ENCODE measurements at places on chromosomes 11 and 22.

DNA sequence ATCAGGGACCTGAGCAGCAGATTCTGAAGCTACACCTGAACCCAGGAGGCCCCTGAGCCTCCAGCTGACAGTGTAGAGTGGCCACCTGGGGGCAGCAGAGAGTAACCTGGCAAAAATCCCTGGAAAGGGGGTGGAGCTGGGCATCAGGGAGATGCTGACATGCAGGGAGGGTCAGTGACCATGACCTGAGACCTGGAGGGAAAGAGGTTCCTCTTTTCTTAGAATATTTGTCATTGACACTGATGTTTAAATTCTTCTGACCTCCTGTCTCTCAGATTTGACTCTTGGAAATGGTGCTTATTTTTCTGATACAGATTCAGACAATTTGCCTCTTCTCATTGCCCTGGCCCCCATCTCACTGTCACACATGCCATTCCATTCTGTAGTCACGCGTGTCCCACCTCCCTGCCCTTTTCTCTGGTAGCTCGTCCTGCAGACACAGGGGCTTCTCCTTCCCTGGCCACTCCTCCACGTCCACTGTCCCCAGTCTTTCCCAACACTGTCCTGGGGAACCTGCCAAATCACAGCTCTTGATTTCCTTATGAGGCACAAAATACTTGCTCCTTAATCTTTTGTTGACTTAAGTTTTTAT lies 117.2 kb upstream of the IGLL5 start:
- DNase-seq = peak; percentile 75

GRCh38 chr22:26701323-26701722 lies 43.9 kb downstream of the MIAT start:
- no peak for DNase-seq

GRCh38 chr11:115924744-115925567 lies 420.7 kb upstream of the CADM1 start:
- no peak for DNase-seq

DNA sequence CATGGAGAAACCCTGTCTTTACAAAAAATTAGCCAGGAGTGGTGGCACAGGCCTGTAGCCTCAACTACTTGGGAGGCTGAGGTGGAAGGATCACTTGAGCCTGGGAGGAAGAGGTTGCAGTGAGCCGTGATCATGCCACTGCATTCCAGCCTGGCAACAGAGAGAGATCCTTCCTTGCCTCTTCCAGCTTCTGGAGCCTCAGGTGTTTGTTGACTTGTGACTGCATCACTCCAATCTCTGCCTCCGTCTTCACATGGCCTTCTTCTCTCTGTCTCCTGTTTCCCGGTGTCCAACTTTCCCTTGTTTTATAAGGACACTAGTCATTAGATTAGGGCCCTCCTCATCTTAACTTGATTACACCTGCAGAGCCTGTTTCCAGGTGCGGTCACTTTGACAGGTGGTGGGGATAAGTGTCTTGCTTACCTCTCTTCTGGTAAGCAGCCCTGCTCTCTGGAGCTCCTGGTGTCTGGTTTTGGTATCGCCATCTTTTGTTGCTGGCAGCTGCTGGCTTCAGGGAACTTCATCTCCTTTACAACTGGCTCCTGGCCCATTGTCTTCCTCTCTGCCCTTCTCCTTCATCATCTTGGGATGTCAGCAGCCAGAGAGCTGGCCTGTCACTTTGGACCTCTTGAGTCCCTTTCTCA lies 8.2 kb upstream of the USP2 start:
- no peak for DNase-seq

- DNase-seq = no peak
Measured at GRCh38 chr11:30560206-30561106, 25.7 kb downstream of the MPPED2 start.

DNA sequence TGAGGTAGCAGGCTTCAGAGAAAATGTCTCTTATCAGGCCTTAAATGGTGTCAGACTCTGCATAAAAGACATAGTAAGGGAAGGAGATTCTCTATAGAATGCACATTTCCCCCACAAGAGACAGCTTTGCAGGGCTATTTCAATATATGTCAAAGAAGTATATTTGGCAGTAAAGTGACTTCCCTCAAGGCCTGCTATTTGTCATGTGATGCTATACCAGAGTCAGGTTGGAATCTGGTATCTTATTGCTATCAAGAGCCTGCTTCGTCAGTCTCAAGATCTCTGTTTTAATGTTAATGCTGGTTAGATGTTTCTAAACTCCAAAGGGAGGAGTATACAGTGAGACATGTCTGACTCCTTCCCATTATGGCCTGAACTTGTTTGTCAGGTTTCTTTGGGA lies 40.4 kb upstream of the MTMR2 start:
- DNase-seq = no peak

DNA sequence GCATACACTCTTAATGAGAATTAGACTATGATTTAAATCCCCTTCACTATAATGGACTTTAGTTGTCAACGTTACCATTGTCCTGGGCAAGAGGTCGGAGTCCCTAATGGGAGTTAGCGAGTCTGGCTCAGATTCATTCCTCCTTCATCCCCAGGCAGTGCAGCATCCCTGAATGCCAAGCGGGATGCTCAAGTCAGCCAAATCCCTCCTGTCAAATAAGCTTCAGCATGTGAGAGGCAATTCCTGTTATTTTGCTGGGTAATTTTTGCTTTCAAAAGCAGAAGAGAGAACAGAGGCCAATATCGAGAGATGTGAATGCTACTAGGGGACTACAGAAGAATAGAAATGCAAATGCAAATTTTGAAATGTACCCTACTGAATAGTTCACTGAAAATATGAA lies 186.2 kb downstream of the OPCML start:
- DNase-seq = no peak

- no peak for DNase-seq
Measured at GRCh38 chr11:62546929-62547625, 471 bp upstream of the AHNAK start.

DNA sequence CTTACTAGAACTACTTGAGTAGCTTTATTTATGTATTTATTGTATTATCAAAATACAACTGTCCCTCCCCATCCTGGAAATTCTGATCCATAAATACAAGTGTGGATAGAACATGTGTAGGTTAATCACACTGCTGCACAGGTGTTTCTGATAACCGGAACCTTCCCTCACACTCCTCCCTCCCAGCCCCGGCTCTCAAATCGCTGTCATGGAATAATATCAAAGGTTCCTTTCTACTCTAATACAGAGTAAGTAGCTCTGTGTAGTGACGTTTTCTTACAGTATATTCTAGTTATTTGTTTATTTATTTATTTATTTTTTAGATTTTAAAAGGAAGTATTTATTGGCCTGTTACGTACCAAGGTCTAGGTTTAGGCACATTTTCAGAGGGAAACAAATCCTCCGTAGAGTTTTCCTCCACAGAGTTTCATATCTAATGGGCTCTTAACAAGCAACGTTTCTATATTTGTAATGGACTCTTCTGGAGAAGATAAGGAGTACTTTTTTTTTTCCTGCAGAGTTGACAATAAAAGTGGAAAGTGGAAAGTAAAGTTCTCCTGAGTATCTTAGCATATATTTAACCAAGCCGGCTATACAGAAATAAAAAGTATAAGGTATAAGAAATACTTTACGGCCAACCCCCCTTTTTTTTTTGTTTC lies 129.0 kb upstream of the CARD18 start:
- DNase-seq = no peak

- no peak for DNase-seq
Measured at GRCh38 chr11:19181531-19182261, 20.1 kb downstream of the CSRP3 start.

GRCh38 chr22:37419969-37420685 lies 7.2 kb downstream of the ELFN2 start:
- peak; percentile 55 for DNase-seq

- DNase-seq = no peak
Measured at GRCh38 chr11:121437018-121437685, 15.0 kb upstream of the SORL1 start.

DNA sequence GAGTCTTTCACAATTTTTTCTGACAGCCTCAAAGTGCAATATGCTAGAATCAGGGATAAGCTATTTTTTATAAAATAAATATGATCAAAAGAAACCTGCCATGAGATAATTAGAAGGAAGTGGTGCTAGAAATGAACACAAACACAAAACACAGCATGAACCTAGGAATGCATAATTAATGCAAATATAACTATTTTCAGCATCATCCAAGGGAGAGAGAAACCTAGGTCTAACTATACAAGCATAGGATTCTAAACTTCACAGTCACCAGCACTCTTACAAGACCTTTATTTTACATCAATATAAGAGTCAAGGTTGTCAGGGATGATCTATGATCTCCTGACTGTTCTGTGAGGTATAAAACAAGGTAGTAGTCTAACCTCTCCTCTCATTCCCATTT lies 29.2 kb downstream of the TTC28 start:
- no peak for DNase-seq

DNA sequence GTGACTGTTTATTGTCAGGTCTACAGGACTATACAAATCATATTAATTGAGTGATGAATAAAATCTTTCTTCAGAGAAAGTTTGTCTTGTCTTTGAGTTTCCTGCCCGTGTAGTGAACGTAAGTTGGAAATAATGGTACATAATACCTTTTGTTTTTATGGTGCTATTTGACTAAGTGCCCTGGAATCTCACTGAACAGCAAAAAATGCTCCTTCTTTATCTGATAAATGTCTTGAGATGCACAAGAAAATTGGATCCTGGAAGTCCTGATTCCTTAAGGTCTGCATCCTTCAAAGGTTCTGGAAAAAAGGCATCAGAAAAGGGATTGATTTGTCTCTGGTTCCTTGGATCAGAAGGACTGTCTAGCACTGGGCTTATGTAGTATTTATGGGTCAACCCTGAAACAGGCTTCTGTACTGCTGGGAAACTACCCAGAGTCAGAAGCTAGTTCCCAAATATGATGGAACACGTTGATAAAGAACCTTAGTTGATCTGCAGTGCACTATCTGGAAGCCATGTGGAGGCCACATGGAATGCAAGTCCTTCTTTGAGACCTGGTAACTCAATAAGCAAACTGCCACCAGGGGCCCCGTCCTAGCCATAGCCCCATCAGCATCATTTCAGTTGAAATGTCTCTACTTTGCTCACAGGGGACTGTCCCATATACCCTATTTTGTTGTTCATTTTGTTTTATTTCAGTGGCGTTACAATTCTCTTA lies 100.6 kb upstream of the CD44 start:
- no peak for DNase-seq

DNA sequence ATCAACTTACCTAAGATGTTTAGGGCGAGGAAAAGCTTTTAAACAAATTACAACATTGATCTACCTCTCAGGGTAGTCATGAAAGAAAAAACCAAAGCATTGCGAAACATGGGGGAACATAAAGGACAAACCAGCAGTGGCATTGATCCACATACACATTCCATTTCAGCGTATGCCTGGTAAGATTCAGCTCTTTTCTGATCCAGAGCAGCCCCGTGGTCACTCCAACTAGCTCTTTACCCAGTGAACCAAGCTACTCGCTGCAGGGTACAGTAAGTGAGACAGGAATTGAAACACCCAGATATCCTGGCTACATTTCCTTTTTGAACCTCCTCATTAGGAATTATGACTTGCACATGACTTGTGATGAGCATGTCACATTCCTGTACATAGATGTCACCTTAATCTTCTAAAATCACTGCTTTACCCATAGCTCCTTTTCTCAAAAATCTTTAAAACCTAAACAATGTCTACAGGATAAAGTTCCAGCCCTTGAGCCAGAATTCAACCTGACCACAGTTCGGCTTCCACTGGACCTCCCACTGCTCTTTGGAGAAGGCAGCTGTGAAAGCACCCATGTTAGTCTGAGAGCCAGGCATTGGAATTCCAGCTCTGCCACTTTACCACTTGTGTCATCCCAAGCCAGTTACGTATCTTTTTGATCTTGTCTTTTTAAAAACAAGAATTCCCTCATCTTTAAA lies 42.9 kb upstream of the AKIP1 start:
- no peak for DNase-seq

DNA sequence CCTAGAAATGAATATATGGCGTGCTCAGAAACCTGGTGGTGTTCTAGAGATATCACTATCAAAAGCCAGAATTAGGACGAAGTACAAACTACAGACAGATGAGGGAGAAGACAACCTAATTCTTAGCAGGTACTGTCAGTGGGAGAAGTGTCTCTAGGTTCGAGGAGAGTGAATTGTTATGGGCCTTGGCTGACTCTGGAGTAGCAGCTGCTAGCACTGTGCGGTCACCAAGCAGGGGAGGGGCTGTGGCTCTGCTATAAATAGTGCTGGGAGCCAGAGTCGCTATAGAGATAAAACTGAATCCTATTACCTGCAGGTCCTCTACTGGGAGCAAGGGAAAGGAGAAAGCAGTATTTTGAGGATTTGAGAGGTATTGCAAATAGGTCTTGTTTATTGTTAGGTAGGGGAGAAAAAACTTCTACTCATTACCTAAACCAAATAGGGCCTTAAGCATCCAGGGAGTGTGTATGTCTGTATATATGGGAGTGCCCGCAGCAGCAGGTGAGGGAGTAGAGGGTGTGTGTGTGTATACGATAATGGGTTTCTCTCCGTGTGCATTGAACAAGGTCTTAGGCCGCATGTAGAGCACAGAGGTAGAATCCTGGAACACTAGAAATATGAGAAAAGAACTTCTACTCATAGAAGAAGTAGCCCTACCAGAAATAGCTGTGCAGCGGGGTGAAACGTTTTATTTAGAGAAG lies 2.2 kb downstream of the MADD start:
- peak; percentile 38 for DNase-seq

GRCh38 chr11:61855939-61856680 lies 28.0 kb downstream of the FADS2 start:
- no peak for DNase-seq

DNA sequence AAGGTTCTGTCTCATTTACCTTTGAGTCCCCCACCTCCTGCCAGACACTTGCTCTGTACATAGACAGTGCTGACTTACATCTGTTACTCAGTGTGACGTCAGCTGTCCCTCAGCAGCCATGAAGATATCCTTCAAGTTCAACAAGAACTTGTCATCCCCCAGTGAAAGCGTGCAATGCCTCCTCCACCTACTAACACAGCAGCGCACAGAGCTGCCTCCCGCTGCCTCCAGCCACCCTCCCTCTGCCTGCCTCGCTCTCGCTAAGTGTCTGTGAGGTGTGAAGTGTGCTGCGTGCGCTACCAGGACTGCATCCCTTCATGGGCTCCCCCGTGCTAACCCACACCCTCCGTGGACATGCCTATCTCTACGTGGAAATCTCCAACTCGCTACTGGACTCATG lies 621.4 kb downstream of the BRD1 start:
- no peak for DNase-seq

- DNase-seq = no peak
Measured at GRCh38 chr11:86743223-86744118, 56.9 kb upstream of the PRSS23 start.

DNA sequence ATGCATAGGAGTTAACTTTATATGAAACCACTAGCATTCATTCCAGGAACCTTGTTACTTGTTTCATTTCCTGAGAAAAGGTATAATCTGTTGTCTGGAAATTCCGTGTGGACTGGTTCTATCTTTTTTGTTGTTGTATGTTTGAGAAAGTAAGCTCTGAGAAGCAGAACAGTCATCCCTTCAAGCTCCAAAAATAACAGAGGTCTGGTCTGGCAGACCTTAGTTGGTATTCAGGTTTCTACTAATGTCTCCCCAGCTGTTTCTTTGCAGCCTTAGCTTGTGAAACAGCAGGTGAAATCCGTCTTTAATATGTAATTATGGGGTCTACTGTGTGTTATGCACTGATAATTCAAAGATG lies 2.4 kb downstream of the RNF121 start:
- no peak for DNase-seq
